Activated naive CD4-positive, alpha-beta T cell (primary cell): ENCODE measurements at places on chromosomes 1 and 21.

- no peak for DNase-seq
Observed at GRCh38 chr1:96365596-96366390, 355.8 kb upstream of the PTBP2 start.

GRCh38 chr1:113980110-113980509, 836 bp downstream of the OLFML3 start:
- no peak for DNase-seq

GRCh38 chr1:51101976-51102375, at the start of gene C1orf185:
Gene C1orf185 (plus strand): TSS chr1:51102228. CDS start chr1:51102234, 6 bp downstream.
- DNase-seq: no peak

DNA sequence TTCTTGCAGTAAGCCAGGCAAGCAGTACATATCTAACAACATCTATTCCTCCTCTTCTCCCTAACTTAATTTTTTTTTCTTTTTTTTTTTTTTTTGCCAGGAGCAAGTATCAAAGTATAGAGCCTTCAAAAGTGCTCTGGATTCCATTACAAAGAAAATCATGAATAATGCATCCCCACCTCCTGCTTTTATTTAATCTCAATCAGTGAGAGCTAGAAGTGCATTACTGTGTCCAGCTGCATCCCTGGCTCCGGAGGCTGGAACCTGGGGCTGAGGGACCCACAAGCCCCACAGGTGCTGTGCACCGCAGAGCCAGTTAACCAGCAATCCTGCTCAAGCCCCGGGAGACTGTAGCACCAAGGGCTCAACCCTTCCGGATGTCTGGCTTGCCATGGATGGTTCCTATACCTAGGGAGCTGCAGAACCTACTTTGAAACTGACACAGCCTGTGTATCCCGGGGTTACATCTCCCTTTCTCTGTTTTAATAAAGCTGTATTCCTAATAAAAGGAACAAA, 455.9 kb upstream of the RUNX1 start:
- DNase-seq: no peak

DNA sequence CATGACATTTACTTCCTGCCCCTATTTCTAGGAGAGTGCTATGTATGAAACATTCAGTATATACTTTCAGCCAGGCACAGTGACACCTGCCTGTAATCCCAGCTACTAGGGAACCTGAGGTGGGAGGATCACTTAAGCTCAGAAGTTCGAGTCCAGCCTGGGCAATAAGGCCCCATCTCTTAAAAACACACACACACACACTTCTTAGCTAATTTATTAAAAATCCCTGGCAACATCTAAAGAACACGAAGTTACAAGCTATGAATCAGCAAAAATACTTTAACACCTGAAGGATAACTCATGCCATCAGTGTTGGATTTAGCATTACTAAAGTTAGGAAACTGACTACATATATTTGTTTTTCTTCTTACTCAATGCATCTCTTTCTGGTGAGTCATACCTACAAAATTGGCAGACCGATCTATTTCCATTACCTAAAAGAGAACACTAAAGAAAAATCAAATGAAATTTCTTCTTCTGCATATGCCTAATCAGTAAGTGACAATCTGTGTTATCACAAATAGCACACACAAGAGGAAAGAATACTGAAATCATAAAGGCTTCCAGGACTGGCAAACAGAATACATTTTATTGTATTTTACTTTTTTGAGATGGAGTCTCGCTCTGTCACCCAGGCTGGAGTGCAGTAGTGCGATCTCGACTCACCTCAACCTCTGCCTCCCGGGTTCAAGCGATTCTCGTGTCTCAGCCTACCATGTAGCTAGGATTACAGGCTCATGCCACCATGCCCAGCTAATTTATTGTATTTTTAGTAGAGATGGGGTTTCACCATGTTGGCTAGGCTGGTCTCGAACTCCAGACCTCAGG, 41.4 kb downstream of the RNF115 start:
- DNase-seq: no peak

GRCh38 chr1:93350322-93350721, 4.6 kb downstream of the DR1 start:
- DNase-seq: no peak

DNA sequence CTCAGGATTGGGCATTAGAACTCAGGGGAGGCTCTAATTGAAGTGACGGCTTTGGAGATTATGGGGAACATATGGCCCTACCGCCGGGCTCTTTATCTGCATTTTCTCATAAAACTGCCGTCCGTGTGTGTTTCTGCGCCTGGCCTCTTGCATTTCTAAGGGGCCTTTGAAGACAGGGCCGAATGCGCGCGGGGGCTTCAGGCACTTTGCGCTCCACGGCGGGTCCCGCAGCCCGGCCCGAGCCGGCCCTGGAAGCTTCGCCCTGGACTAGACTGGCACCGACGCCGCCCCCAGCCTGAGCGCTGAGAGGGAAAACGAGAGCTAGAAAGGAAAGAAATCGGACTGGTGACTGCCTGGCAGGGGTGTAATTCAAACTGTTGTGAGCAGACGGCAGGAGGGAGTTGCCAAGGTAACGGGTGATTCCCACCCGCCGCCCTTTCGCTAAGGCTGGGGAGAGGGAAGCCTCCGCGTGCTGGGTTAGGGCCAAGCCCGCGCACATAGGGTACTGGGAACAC, 120.7 kb downstream of the LMX1A start:
- DNase-seq: no peak

- no peak for DNase-seq
Observed at GRCh38 chr1:21262293-21263051, 27.8 kb downstream of the ECE1 start.

- no peak for DNase-seq
Observed at GRCh38 chr1:2974701-2975301, 46.5 kb upstream of the ACTRT2 start.

DNA sequence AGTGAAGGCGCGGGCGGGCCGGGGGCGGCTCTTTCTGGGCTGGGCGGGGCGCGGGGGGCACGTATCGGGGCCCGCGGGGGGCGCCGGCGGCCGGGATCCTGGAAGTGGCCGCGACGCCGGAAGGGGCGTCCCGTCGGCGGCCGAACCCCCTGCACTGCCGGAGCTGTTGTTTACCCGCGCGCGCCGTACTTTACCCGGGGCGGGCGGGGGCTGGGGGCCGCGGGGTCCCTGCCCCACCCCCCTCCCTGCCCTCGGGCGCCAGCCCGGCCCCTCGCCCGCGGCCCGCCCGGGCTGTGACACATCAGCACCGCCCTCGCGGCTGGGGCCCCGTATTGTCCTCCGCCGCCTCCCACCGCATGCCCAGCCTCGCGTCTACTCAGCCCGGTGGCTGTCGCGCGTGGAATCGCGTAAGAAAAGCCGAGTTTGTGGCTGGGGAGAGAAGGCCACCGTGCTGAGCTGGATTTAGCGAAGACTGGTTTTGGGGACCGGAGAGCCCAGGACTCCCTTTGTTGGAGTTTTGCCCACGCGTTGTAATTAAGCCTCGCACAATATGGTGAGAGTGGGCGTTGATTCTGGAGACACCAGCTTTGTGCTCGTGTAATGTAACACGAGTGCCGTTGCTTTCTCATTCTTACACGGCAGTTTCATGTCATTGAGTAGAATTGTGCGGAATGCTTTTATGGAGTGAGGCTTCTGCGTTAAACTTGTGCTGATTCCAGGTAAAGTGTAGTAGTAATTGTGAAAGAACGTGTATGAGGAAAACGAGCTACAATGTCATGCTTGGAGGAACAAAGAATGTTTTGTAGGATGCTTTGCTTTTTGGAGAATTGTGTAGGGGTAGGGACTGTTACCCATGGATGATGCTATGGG, 559 bp downstream of the BACH1 start:
- DNase-seq: peak; percentile 38

GRCh38 chr1:18637511-18637960, 6.9 kb downstream of the PAX7 start:
- DNase-seq: no peak

- DNase-seq: no peak
Observed at GRCh38 chr1:217052626-217053025, 329.4 kb upstream of the ESRRG start.

DNA sequence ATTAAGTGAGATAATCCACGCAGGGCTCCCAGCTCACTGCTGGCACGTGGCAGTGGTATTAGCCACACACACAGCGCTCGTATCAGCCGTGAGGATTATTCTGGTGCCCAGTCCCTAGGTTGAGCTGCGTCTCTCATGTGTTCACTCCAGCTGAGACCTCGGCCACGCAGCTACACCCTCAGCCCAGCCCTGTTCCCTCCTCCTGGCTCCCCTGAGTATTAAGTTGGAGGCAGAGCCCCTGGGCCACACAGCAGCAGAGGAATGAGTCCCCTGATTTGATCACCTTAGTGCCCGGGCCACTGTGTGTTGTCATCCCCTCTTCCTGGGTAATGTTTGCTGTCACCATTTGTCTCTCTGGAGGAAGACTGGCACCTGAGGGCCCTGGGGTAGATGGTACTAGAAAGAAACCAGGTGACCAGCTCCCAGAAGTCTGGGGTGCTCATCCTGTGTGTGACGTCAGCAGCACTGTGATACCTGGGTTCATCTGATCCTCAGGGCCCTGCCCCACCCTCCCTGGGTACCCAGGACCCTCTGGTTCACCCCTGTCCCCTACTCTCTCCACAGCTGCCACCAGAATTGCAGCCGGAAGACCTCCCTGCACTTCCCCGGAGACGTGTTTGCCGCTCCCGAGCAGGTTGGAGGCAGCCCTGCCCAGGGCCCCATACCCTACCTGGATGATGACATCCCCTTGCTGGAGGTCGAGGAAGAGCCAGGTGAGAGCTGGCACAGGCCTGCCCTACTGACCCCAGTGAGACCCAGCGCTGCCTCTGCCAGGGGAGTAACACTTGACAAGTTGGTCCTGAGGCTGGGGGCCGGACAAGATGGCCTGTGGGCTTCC, 40.1 kb downstream of the DISP3 start:
- DNase-seq: no peak

GRCh38 chr1:6672558-6672957, 29.1 kb downstream of the DNAJC11 start:
- DNase-seq: no peak

GRCh38 chr1:193799948-193800690, 613.7 kb upstream of the B3GALT2 start:
- DNase-seq: no peak

DNA sequence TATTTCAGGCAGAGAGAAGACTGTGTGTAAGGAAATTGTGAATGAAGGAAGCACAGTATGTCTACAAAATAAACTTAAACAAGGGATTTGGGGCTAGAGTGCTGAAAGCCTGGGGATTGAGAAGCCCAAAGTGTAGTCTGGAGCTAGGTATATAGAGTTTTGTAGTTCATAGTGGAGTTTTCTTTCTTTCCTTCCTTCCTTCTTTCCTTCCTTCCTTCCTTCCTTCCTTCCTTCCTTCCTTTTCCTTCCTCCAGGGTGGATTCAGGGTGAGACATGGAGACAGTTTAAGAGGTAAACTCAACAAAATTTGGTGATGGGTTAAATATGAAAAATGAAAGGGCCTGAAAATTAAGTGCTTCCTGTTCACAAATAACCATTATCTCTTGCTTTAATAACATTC, 757.8 kb upstream of the CXADR start:
- no peak for DNase-seq

GRCh38 chr1:151619489-151620093, 7.7 kb downstream of the SNX27 start:
- no peak for DNase-seq

DNA sequence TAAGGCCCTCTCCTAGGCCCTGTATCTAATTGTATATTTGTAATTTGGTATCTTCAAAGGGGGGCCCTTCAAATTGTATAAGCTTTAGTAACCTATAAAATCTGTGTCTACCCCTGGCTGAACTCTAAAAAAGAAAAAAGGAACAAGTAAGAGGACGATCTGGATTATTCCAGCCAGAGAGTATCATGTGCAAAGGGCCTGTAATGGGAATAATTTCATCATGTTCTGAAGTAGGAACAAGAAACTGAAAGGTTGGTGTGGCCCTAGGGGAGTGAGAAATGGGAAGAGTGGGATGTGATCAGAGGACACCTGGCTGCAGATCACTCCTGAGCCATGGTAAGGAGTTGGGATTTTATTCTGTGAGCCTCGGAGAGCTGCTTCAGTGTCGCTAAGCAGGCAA, 14.7 kb downstream of the PTAFR start:
- DNase-seq: no peak

- DNase-seq: no peak
Observed at GRCh38 chr1:151934048-151934493, 24.8 kb upstream of the THEM4 start.

GRCh38 chr1:173206816-173207568, at the start of gene TNFSF4:
Gene TNFSF4 (minus strand): TSS chr1:173207331. CDS start chr1:173207176, 155 bp downstream.
- DNase-seq: no peak

- no peak for DNase-seq
Observed at GRCh38 chr1:98480271-98480670, 181.2 kb upstream of the SNX7 start.

GRCh38 chr1:53644909-53645689, 93.9 kb downstream of the GLIS1 start:
- no peak for DNase-seq

DNA sequence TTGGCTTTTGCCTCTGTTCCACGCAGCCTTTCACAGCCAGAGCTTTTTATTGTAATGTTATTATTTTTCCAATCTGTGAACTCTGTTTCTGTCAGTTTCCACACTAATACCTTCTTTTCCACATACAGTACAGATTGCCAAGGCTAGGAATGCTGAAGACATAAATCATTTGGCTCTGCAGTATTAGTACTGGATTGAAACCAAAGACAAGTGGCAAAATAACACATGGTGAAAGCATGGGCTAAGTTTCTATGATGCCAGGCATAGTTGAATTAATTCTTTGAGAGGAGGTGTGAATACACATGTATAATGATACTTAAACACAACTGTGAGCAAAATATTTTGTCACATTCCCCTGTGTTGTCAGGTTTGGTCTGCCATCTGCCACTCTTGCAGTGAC, 73.5 kb downstream of the TMEM200B start:
- no peak for DNase-seq

DNA sequence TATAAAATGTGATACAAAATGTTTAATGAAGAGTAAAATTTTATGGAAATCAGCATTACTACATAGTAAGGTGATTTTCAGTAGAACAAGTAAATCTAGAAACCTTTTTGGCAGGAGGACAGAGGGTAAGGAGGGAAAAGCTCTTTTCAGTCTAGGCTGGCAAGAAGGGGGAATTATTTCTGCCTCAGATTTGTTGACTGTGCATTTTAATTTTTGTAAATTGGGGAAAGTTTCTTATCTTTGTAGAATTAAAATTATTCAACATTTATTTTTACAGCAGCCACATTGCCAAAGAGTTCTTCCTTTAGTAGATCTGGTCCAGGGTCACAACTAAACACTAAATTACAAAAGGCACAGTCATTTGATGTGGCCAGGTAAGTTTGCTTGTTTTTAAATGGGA, 109.2 kb downstream of the ITSN1 start:
- DNase-seq: no peak

DNA sequence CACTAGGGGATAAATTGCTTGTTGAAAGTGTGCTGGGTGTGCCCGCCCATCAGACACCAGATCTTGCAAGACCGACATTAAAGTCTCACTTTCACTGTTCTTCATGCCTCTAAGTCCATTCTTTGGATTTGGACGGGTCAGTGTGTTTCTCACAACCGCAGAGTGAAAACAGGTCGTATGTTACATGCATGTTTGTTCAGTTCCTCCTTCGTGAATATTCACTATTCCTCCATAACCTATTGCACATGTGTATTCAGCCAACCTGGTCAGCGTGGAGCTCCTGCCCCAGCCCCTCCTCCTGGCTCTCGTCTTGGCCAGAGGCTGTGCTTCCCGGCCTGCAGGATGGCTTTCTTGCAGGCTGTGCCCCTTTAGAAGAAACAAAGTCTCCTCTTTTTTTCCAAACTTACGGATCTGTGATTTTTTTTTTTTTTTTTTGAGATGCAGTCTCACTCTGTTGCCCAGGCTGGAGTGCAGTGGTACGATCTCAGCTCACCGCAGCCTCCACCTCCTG, 2.2 kb upstream of the KRTAP10-6 start:
- DNase-seq: no peak

GRCh38 chr1:85216697-85217096, 15.9 kb upstream of the SYDE2 start:
- no peak for DNase-seq

GRCh38 chr1:28113242-28113572, 24.8 kb upstream of the EYA3 start:
- no peak for DNase-seq
